ENCODE measurements at places on chromosomes 11 and 22. TPM values are rescaled to one million over a fixed set of nuclear protein-coding genes. Genes with fewer than 3 reads are reported as not detected.
A peak's percentile ranks its signal among the peaks of the same experiment; 100 is the strongest.

The HNRNPUL2 gene
- total RNA-seq = 37.6 TPM

GRCh38 chr11:109062445-109062844 lies 359.5 kb upstream of the C11orf87 start:
- no peak overlapping the region for H3K27ac ChIP-seq
- no peaks in the 10 kb centered on the region for H3K4me1 ChIP-seq
- DNase-seq = no peak

DNA sequence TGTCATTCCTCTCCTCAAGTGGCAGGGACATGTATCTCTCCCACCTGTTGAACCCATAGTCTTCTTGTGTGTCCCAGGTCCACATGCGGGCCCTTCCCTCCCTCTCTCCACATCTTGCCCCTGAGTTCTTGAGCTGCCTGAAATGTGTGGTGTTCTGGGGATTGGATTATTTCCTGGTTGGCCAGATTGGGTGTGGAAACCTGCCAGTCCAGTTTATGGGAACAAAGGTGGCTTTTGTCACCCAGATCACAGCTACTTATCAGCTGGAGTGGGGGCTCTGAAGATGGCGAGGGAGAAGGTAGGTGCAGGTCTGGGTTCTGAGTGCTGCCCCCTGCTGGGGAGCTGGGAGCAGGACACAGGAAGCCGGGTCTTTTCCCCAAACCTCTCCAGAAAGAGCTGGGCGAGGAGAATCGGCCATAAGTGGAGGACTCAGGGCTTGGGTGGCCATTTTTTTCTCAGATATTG lies 14.2 kb downstream of the DTX4 start:
- H3K27ac ChIP-seq = peak overlapping the region; percentile 57
- H3K36me3 ChIP-seq = peaks cover 10% of the 10 kb centered on the region
- no peak overlapping the region for H3K4me3 ChIP-seq
- H3K4me1 ChIP-seq = peaks cover 54% of the 10 kb centered on the region
- no peak for DNase-seq

GRCh38 chr22:49777569-49778249 lies 50.0 kb downstream of the BRD1 start:
- peaks cover 48% of the 10 kb centered on the region for H3K36me3 ChIP-seq
- DNase-seq = peak; percentile 10
- no peaks in the 10 kb centered on the region for H3K27me3 ChIP-seq
- H3K4me1 ChIP-seq = peaks cover 31% of the 10 kb centered on the region
- no peak overlapping the region for H3K27ac ChIP-seq

DNA sequence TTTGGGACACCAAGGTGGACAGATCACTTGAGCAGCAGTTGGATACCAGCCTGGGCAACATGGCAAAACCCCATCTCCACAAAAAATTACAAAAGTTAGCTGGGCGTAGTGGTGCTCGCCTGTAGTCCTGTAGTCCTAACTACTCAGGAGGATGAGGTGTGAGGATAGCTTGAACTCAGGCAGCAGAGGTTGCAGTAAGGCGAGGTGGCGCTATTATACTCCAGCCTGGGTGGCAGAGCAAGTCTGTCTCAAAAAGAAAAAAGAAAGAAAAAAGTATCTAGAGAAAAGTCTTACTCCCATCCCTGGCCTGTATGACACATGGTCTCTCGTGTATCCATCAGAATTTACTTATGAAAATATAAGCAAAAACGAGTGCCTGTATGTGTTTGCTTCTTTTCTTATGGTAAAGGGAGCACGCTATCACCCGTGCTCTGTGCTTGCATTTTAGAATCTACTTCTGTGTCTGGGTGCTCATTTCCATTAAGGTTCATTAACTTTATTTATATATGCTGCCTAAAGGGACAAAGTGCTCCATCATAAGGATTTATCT lies 15.4 kb upstream of the CPT1A start:
- no peak overlapping the region for H3K27ac ChIP-seq
- H3K4me1 ChIP-seq = peaks cover 19% of the 10 kb centered on the region
- H3K4me3 ChIP-seq = no peak overlapping the region
- no peaks in the 10 kb centered on the region for H3K36me3 ChIP-seq
- peaks cover 7% of the 10 kb centered on the region for H3K27me3 ChIP-seq
- no peak for DNase-seq

GRCh38 chr22:18130018-18130417 lies 19.4 kb downstream of the TUBA8 start:
- no peak for DNase-seq
- peaks cover 71% of the 10 kb centered on the region for H3K36me3 ChIP-seq
- H3K4me3 ChIP-seq = no peak overlapping the region
- no peaks in the 10 kb centered on the region for H3K27me3 ChIP-seq

- no peaks in the 10 kb centered on the region for H3K36me3 ChIP-seq
- H3K4me3 ChIP-seq = no peak overlapping the region
- DNase-seq = no peak
- no peak overlapping the region for H3K27ac ChIP-seq
- peaks cover 16% of the 10 kb centered on the region for H3K27me3 ChIP-seq
Observed at GRCh38 chr11:65053827-65054508, 4.4 kb downstream of the NAALADL1 start.

GRCh38 chr11:112769170-112769569 lies 192.1 kb upstream of the NCAM1 start:
- DNase-seq = no peak
- H3K27ac ChIP-seq = peak overlapping the region; percentile 80
- no peaks in the 10 kb centered on the region for H3K36me3 ChIP-seq
- H3K27me3 ChIP-seq = no peaks in the 10 kb centered on the region

DNA sequence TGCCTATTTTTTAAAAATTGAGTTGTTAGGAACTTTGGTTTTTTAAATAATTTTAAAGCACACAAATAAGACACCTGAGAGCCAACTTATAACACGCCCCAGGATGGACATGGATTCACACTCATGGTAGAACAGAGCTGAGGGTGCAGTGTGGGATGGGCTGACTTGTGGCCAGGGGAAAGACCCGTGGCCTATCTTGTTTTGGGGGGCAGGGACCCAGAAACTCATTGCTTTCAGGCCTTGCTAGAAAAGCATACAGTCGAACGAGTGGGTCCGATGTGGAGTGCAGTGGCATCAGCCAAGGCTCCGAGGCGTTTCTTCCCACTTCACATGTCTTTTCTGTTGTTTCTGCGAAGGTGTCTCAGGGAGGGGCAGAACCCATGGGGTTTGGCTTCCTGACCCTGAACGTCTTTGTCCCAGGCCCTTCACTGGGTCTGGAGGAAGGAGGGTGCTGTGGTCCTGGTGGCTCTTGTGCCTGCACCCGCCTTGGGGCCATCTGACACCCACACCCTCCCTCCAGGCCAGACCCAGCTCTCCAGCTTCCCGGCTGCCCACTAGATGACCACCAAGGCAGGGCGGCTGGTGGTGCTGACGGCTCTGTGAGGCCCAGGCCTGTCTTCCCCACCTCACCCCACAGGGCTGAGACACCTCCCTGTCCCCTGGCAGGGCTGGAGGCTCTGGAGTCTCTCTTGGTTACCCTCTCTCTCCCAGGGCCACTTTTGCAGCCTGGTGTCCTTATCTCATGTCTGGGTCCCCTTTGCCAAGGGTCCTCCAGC lies 120.8 kb downstream of the KCNQ1 start:
- H3K4me3 ChIP-seq = no peak overlapping the region
- H3K27me3 ChIP-seq = no peaks in the 10 kb centered on the region
- H3K4me1 ChIP-seq = peaks cover 12% of the 10 kb centered on the region
- no peaks in the 10 kb centered on the region for H3K36me3 ChIP-seq
- no peak overlapping the region for H3K27ac ChIP-seq

All from left ventricle myocardium inferior (tissue), 1 donor.